Hematopoietic multipotent progenitor cell treated with erythropoietin and hydrocortisone succinate and interleukin-3 and kit ligand, for 8 days (in vitro differentiated cells): ENCODE measurements at places on chromosomes 7 and 10.

DNA sequence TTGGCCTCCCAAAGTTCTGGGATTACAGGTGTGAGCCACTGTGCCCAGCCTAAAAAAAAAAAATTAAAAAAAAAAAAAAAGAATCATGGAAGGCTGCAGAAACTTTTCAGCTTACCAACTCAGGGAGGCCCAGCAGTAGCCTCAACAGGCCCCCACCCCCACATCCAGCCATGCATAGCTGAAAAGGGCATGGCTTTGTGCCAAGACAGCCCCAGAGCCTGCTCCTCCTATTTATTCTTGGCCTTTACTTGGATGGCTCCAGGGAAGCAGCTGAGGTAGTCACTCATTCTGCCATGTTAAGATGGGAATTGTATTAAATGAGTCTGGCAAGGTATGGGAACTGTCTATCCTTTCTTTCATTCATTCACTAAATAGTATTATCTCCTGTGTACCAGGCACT, 13.7 kb upstream of the CNNM2 start:
- DNase-seq: no peak

DNA sequence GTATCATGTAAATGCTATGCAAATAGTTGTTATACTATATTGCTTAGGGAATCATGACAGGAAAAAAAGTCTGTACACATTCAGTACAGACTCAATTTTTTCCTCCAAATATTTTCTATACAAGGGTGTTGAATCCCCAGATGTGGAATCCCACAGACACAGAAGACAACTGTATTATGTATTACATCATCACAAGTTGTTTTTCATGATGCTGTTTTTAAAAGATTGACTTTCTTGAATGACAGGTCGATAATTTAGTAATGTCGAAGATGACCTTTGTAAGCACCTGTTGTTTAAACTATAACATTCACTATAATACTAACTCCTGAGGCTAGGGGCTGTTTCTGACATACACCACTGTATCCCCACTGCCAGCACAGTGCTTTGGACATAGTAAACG, 143.5 kb downstream of the MLLT10 start:
- no peak for DNase-seq

GRCh38 chr7:107907-108306, 84.5 kb upstream of the FAM20C start:
- no peak for DNase-seq

- no peak for DNase-seq
These were observed 7.1 kb downstream of the INHBA start for GRCh38 chr7:41695661-41696322.

- DNase-seq: no peak
These were observed 295.9 kb upstream of the FOXK1 start for GRCh38 chr7:4386190-4386589.
